ENCODE measurements at places on chromosomes 4 and X. TPM values are rescaled to one million over a fixed set of nuclear protein-coding genes. Genes with fewer than 3 reads are reported as not detected.

The ANXA5 gene
- total RNA-seq, result 161 TPM

The PHEX gene
- total RNA-seq, result 0.14 TPM

The SLC25A4 gene
- 3.3 TPM for total RNA-seq

The UGT2B7 gene
- total RNA-seq, result not detected

The MTTP gene
- not detected for total RNA-seq

The RBM46 gene
- total RNA-seq, result not detected

The NRK gene
- total RNA-seq, result not detected

The CLGN gene
- total RNA-seq, result 0.10 TPM

The LANCL3 gene
- 0.10 TPM for total RNA-seq

The SPP1 gene
- not detected for total RNA-seq

The ATOH1 gene
- total RNA-seq, result not detected

The ADGRL3 gene
- total RNA-seq, result not detected

Data from activated naive CD4-positive, alpha-beta T cell treated with anti-CD3 and anti-CD28 coated beads, Interleukin-2, amount 10 ng/mL, durations not matched to agents 5 hours and 36 hours (primary cell).